ENCODE measurements at places on chromosomes 3 and 15. TPM values are rescaled to one million over a fixed set of nuclear protein-coding genes. Genes with fewer than 3 reads are reported as not detected.

Gene SEMA3B
- 22.1 TPM for total RNA-seq

Gene ERICH6
- 0.29 TPM for total RNA-seq

Gene ERC2
- total RNA-seq, result 1.1 TPM

Gene GRK7
- total RNA-seq, result not detected

Gene ALDH1A2
- total RNA-seq, result 7.5 TPM

Gene ZNF774
- 0.84 TPM for total RNA-seq

Gene IQCF5
- not detected for total RNA-seq

Gene HERC2
- total RNA-seq, result 62.2 TPM

Gene SNTN
- total RNA-seq, result not detected

Gene NPHP3
- 18.0 TPM for total RNA-seq

Gene IL20RB
- 3.6 TPM for total RNA-seq

Gene RETNLB
- not detected for total RNA-seq

Gene ABI3BP
- total RNA-seq, result 37.1 TPM

Gene STAC
- total RNA-seq, result 1.1 TPM

Gene ESYT3
- 0.19 TPM for total RNA-seq

Gene AADACL2
- 0.22 TPM for total RNA-seq

Gene RAB6B
- 64.8 TPM for total RNA-seq

Gene RNF111
- total RNA-seq, result 31.8 TPM

Gene CTXN2
- not detected for total RNA-seq

Gene CHRNA5
- 1.7 TPM for total RNA-seq

Gene TMEM89
- total RNA-seq, result not detected

Gene CHRFAM7A
- total RNA-seq, result 3.5 TPM

Gene EXOG
- 7.3 TPM for total RNA-seq

Gene KCNAB1
- total RNA-seq, result 3.6 TPM

Gene PIERCE2
- 1.3 TPM for total RNA-seq

Gene OIP5
- total RNA-seq, result not detected

Gene EFHB
- 1.3 TPM for total RNA-seq

Gene ADIPOQ
- 1,676 TPM for total RNA-seq

Gene CHCHD4
- total RNA-seq, result 18.1 TPM

Gene ITPKA
- 0.16 TPM for total RNA-seq

Gene ITGA11
- total RNA-seq, result 4.5 TPM

Gene MTFMT
- 14.5 TPM for total RNA-seq

Gene DAZL
- total RNA-seq, result not detected

Gene DOCK3
- total RNA-seq, result 0.51 TPM
